ENCODE measurements at places on chromosomes 1 and 21. TPM values are rescaled to one million over a fixed set of nuclear protein-coding genes. Genes with fewer than 3 reads are reported as not detected.

GRCh38 chr1:172350856-172351255 is 69.6 kb upstream of the C1orf105 start:
- H3K4me3 ChIP-seq, result no peak overlapping the region
- no peak for DNase-seq
- H3K4me1 ChIP-seq, result peaks cover 10% of the 10 kb centered on the region
- no peaks in the 10 kb centered on the region for H3K36me3 ChIP-seq
- H3K27ac ChIP-seq, result no peak overlapping the region

DNA sequence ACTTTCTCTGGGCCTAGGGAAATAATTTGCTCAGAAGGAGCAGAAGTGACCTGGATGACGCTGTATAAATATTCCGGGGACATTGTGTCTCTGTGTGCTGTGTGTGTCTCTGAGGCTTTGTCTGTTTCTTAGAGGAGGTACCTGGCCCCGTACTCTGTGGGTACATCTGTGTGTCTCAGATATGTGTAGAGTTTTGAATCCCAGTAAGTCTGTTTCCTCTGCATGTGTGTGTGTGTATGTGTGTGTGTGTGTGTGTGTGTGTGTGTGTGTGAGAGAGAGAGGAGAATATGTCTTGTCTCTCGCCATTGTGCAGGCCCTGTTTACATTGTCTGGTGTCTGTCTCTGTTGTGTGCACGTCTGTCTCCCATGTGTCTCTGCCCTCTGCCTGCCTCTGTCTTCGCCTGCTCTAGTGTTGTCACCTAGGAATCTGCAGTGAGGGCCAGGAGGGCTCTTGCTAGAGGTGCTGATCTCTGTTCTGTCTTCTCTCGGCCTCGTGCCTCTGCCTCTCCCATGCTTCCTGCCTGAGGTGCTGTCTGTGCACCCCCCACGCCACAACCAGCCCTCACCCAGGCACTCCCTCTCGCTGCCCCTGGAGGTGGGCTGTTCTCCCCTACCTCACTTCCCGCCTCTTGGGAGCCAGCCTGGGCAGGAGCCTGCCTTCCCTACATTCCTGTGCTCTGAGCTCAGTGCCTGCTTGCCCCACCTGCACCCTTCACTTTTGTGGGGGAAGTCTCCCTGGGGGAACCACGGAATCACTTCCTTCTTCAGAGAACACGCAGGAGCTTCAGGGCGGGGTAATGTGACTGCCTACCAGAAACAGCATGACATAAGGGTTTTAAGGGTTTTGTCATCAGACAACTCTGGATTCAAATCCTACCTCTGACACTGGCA is 5.9 kb downstream of the MAP7D1 start:
- peaks cover 92% of the 10 kb centered on the region for H3K4me1 ChIP-seq
- H3K36me3 ChIP-seq, result no peaks in the 10 kb centered on the region
- H3K27me3 ChIP-seq, result no peaks in the 10 kb centered on the region
- peak overlapping the region; percentile 98 for H3K27ac ChIP-seq
- no peak for DNase-seq

DNA sequence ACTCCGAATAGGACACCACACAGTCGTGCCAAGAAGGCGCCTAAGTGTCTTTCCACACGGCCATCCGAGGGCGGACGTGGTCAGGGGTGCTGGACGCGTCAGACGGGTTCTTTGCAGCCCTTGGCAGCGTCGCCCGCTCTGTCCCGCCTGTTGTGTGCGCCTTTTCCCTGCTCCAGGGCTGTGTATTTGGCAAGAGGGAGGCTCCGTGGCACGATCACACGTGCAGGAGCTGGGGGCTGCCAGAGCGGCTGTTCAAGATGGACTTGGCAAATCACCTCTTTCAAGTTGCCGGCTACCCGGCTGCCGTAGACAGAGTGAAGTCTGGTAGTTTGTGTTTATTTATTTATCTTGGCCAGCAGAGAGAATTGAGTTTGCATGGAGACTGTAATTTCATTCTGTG is 31.9 kb downstream of the PRKCZ start:
- H3K36me3 ChIP-seq, result no peaks in the 10 kb centered on the region
- no peak overlapping the region for H3K27ac ChIP-seq
- no peak for DNase-seq
- no peaks in the 10 kb centered on the region for H3K4me1 ChIP-seq

DNA sequence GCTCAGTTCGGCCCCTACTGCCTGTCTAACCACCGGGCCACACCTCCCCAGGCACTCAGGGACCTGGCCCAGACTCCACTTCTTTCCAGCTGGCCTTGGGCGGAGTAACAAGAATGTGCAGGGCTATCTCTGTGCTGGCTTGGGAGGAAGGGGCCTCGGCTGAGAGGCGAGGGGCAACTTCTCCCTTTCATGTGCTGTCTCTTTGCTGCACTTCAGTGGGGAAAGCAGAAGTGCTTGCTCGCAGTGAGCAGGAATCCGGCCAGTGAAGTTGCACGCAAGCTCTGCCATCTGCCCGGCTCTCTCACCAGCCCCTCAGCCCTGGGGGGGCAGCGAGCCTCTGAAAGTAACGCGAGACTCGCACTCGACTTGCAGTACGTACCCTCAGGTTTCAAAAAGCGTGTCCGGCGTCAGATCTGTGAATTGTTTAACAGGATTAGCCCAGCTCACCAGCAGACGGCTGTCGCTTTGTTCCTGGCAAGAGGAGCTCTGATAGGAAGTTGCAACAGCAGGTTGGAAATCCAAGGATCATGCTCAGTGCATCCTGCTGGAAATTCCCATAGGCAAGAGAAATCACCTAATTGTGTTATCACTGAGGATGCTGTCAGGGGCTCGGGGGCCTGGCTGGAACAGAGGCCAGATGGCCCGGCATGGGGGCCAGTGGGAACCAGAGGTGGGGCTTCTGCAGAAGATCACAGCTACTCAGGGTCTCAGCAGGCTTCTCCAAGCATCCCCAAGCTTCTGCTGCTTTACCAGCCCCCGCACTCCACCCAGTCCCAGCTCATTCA is 221.1 kb downstream of the NPHP4 start:
- no peaks in the 10 kb centered on the region for H3K36me3 ChIP-seq
- H3K27me3 ChIP-seq, result no peaks in the 10 kb centered on the region
- H3K27ac ChIP-seq, result no peak overlapping the region
- H3K4me3 ChIP-seq, result no peak overlapping the region
- H3K4me1 ChIP-seq, result no peaks in the 10 kb centered on the region
- DNase-seq, result no peak

GRCh38 chr1:178358456-178358855 is 138.3 kb downstream of the CLEC20A start:
- DNase-seq, result no peak
- no peak overlapping the region for H3K27ac ChIP-seq
- H3K4me1 ChIP-seq, result no peaks in the 10 kb centered on the region
- no peaks in the 10 kb centered on the region for H3K27me3 ChIP-seq

DNA sequence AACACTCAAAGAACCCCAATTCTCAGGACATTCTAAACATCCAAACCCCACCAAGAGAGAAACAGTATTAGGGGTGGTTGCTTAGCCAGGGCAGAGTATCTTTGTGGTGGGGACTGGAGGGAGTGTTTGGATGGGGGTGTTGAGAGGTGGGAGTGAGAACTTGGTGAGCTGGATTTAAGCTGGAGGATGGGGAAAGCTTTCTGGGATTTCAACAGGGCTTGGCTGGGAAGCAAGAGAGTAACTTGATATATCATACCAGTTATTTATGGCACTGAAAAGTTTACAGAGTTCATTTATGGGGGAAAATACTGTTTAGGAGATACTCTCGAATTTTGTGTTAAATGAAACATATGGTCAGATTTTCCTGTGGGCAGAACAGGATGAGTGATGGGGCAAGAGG is 6.8 kb upstream of the CNIH3 start:
- no peaks in the 10 kb centered on the region for H3K27me3 ChIP-seq
- no peak for DNase-seq
- no peaks in the 10 kb centered on the region for H3K36me3 ChIP-seq

GRCh38 chr1:22229379-22229778 is 86.5 kb upstream of the WNT4 start:
- no peaks in the 10 kb centered on the region for H3K36me3 ChIP-seq
- DNase-seq, result no peak
- no peak overlapping the region for H3K27ac ChIP-seq
- no peaks in the 10 kb centered on the region for H3K4me1 ChIP-seq

ZBTB21 gene
- total RNA-seq, result 5.5 TPM

CAPN8 gene
- not detected for total RNA-seq

ST6GALNAC5 gene
- total RNA-seq, result 1.9 TPM
